GM04503 (cell line): ENCODE measurements at places on chromosomes 4 and X.
A peak's percentile ranks its signal among the peaks of the same experiment; 100 is the strongest.

- DNase-seq = no peak
Observed at GRCh38 chr4:152327606-152328453, 208.1 kb downstream of the FBXW7 start.

GRCh38 chr4:45985038-45985437 lies 138.8 kb downstream of the GABRG1 start:
- DNase-seq = no peak

- no peak for DNase-seq
Observed at GRCh38 chrX:133248177-133248576, 30.0 kb upstream of the TFDP3 start.

GRCh38 chr4:164508771-164509170 lies 245.2 kb upstream of the SMIM31 start:
- DNase-seq = no peak

DNA sequence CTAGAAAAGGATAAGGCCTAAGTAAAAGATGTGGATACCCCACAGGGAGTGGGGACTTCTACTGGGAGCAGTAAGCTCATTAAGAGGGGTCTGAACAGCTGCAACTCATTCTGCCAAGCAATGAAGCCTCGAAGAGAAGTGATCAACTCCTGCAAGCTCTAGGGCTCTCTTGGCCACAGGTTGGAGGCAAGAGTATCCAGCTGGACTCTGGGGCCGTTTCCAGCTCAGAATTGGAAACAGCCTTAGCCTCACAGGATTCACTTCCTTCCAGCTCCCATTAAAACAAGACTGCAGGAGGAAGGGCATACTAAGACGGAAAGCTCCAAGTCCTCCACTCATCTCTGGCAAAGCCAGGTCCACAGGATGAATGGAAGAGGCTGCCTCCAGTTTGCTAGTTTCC lies 126.3 kb downstream of the ATG4A start:
- no peak for DNase-seq

GRCh38 chr4:174528226-174528625 lies 5.9 kb upstream of the HPGD start:
- no peak for DNase-seq

DNA sequence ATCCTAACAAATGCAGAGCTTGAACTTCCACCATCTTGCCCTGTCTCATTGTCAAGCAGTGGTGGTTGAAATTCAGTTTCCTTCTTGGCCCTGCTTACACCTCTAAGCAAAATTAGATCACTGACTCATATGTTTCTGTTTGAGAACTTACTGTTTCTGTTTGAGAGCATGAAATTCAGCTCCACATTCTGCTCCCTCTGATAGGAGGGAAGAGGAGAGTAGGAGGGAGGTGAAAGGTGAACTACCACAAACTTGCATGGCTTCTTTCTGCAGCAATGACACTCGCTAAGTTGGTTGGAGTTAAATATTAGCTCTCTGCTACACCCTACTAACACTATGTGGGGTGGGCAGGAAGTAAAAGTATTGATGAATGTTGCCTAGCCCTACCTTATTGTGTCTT lies 117.8 kb upstream of the EDA2R start:
- no peak for DNase-seq

GRCh38 chr4:96354036-96354712 lies 514.3 kb downstream of the PDHA2 start:
- DNase-seq = no peak

- DNase-seq = peak; percentile 98
Observed at GRCh38 chr4:123832173-123833026, 435.8 kb downstream of the SPRY1 start.
